ENCODE measurements at places on chromosomes 2 and 18. TPM values are rescaled to one million over a fixed set of nuclear protein-coding genes. Genes with fewer than 3 reads are reported as not detected.

The PLEK gene
- 7.8 TPM for total RNA-seq

The MC5R gene
- total RNA-seq: not detected

The C2orf66 gene
- total RNA-seq: not detected

The IL1A gene
- total RNA-seq: 0.17 TPM

The POTEC gene
- not detected for total RNA-seq

The GCG gene
- total RNA-seq: 55.2 TPM

The PPM1G gene
- total RNA-seq: 50.9 TPM

The UBE2F gene
- total RNA-seq: 50.8 TPM

The CXCR2 gene
- 0.18 TPM for total RNA-seq

The MROH2A gene
- not detected for total RNA-seq

The CIAO1 gene
- total RNA-seq: 61.7 TPM

The FAP gene
- total RNA-seq: 0.34 TPM
